Stimulated activated naive CD8-positive, alpha-beta T cell treated with anti-CD3 and anti-CD28 coated beads, Interleukin-15, Interleukin-2, amounts not matched to agents 100 U/mL and 50 U/mL, for 24 hours (primary cell): ENCODE measurements at places on chromosomes 12 and 14.

DNA sequence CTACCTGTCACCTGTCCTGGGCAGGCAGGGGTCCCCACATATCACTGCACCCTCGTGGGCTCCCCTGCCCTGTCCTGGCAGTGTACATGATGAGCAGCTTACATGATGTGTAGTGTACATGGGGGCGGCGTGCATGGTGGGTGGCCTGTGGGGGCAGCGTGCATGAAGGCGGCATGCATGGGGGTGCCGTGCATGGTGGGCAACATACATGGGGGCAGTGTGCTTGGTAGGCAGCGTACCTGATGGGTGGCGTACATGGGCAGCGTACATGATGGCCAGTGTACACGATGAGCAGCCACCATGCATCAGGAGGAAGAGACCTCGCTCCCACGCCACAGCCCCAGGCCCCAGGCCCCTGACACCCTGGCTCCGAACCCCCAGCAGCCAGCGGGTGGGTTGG, 266.3 kb downstream of the CACNA1C start:
- DNase-seq, result no peak

DNA sequence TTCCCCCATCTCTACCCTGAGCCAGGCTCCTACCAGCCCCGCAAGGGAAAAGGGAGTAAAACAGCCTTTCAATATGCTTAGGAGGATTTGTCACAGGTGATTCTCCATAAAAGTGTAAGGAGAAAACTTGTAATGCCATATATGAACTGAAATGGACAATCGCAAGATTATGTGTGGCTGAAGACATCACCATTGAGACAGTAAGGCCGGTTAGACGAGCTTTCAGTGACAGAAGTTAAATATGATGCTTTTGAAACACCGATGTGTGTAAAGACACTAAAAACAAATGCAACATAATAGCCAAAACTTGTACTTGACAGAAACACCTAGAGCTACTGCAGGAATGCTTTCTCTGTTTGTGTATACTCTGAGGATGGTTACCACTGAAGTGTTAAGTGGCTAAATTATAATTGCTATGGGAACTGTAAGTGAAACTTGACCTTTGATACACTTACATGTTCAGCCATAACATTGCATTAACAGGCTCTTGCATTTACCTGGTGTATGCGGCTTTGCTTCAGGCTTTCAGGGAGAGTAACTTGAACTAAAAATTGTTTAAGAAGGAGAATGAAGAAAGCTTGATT, 42.3 kb downstream of the FAR2 start:
- no peak for DNase-seq

GRCh38 chr12:95413576-95413975, 60.4 kb upstream of the METAP2 start:
- DNase-seq, result no peak

DNA sequence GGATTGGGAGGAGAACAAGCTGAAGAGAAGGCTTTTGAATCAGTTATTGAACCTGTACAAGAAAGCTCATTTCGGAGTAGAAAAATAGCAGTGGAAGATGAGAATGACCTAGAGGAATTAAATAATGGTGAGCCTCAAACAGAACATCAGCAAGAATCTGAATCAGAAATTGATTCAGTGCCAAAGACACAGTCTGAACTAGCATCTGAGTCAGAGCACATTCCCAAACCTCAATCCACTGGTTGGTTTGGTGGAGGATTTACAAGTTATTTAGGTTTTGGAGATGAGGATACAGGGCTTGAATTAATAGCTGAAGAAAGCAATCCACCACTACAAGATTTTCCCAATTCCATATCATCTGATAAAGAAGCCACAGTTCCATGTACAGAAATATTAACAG, 13.5 kb downstream of the MIA2 start:
- DNase-seq, result no peak

- no peak for DNase-seq
These were observed 80.1 kb downstream of the IRF2BPL start for GRCh38 chr14:76948213-76948947.

DNA sequence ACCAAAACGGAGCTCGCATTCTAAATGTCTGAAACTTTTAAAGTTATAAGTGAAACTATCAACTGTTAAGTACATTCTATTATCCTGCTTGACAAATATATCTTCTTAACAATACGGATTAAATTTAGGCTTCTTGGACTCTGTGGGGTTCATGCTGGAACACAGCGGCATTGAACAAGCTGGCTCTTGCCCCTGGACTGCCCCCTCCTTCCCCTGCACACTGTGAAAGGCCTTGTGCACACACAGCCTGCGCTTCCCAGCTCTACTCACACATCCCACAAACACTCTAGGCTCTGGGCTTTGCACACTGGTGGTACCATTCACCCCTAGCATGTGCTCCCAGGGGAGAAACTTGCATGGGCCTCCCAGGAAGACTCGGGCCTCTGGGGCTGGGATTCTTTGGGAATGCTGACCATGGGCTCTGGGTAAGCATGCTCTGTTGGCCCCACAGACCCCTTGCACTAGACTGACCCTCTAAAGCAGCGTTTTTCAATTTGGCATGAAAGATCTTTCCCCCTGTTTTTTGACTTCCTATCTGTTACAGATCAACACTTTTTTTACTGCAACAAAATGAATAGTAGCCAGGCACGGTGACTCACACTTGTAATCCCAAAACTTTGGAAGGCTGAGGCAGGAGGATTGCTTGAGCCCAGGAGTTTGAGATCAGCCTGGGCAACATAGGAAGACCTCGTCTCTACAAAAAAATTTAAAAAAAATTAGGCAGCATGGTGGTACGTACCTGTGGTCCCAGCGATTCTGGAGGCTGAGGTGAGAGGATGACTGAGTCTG, 96.2 kb upstream of the CPM start:
- DNase-seq, result no peak

GRCh38 chr12:118714051-118714460, 267.3 kb upstream of the SRRM4 start:
- peak; percentile 32 for DNase-seq

DNA sequence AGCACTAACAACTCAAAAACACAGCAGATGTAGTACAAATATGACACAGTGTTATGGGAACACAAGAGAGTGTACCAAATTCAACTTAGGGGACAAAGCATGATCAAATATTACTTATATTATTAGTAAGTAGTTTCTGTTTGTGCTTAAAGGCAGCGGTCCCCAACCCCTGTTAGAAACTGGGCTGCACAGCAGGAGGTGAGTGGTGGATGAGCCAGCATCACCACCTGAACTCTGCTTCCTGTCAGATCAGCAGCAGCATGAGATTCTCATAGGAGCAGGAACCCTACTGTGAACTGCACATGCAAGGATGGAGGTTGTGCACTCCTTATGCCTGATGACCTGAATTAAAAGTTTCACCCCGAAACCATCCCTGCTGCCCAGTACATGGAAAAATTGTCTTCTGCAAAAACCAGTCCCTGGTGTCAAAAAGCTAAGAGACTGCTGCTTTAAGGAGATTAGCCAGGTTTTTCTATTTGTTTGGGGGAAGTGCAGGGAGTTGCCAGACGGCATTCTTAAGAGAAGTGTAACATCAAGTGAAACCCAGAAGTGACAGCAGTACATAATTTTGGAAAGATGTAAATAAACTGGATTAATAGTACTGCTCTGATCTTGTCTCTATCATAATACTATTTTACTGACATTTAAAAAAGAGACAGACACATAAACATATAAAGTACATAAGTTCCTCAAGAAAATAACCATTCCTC, 26.7 kb downstream of the GTF2A1 start:
- DNase-seq, result no peak

GRCh38 chr12:55619354-55620138, 17.1 kb upstream of the OR10P1 start:
- peak; percentile 29 for DNase-seq

DNA sequence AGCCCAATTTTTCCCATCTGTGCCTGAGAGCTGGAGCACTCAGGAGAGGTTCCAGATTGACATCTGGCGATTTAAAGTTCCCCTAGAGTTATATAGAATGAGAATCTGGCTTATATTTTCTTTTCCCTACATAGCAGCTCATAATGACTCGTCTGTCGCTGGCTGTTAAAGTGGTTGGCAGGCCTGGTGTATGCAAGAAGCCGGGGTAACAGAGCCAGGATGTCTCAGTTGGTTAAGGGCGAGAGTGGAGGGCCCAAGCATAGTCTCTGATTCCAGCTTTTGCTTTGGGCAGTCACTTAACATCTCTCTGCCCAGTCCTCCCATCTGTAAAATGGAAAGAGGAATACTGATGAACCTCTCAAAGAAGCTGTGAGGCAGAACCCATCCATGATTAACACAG, 751.6 kb downstream of the NOVA1 start:
- no peak for DNase-seq

- DNase-seq, result peak; percentile 40
These were observed 124.4 kb downstream of the RAD51B start for GRCh38 chr14:67943947-67944346.

DNA sequence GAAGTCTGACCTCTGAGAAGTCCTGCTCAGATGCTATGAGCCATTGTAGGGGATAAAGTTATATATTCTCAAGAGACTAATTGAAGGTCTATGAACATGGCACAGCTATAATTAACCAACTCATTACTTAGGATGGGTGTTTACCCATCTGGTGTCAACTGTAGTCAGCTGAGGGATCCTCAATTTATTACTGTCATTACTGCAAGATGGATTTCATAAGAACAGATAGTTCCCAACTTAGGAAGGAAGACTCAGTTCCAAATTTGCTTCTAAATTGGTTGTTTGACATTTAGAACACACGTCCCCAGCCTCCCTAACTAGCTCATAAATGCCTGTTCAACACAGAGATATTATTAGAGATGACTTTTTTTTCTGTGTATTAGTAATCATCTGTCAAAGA, 81.4 kb downstream of the FRMD6 start:
- no peak for DNase-seq

- DNase-seq, result no peak
These were observed 7.1 kb upstream of the PRPH start for GRCh38 chr12:49287876-49288275.

GRCh38 chr12:91180582-91181395, 1.8 kb downstream of the DCN start:
- no peak for DNase-seq

- DNase-seq, result no peak
These were observed 69.6 kb downstream of the OTOGL start for GRCh38 chr12:80168936-80169335.

- no peak for DNase-seq
These were observed 69.3 kb downstream of the PPFIBP1 start for GRCh38 chr12:27593266-27593665.

DNA sequence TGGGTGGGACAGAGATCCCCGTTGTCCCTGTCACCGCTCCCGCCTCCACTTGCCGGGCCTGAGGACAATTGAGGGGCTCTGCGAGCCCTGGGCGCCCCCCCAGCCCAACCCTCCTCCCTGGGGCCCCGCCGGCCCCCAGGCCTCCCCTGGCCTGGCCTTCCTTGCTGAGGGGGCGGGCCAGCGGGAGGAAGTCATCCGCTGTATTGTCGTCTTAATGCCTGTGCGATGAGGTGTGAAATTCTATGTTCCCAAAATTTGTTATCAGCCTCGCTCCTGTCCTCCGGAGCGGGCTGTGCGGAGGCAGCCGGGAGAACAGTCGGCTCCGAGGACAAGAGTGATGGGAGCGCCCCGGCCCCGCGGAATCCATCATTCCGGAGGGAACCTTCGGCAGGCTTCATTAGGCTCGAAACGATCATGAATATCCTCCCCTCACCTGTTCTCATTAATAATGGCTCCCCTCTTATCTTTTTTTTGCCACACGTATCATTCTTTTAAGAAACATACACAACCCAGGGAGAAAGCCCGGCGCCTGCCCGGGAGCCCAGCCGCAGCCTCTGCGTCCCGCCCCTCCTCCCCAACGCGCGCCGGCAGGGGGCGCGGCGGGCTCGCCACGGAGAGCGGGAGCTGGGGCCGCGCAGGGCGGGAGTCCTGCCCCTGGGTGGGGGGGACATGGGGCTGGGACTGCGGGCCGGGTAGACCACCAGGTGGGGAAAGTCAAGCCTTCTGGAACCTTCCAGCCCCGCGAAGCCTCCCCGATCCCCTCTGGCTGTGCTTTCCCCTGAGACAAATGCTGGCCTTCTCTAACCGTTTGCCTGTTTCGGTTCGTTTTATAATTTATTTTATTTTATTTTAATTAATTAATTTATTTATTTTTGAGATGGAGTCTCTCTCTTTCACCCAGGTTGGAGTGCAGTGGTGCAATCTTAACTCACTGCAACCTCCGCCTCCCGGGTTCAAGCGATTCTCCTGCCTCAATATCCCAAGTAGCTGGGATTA, 17.1 kb upstream of the DLK1 start:
- DNase-seq, result no peak

DNA sequence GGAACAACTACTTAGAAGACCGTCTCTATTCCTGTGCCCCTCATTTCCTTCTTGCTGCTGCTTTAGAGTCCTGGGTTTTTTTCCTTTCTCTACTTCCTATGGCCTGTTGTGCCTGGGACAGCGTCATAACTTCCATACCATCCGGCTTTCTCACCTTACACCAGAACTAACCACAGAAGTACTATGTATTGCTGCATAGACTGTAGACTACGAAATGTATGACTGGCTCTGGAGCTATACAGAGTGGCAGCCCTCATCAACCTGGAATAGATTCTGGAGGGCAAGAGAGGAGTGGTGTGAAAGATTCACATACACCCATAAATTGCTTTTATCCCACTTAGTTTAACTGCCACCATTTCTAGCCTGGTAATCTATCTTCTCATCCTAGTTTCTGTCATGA, 16.9 kb upstream of the SRP54 start:
- no peak for DNase-seq

DNA sequence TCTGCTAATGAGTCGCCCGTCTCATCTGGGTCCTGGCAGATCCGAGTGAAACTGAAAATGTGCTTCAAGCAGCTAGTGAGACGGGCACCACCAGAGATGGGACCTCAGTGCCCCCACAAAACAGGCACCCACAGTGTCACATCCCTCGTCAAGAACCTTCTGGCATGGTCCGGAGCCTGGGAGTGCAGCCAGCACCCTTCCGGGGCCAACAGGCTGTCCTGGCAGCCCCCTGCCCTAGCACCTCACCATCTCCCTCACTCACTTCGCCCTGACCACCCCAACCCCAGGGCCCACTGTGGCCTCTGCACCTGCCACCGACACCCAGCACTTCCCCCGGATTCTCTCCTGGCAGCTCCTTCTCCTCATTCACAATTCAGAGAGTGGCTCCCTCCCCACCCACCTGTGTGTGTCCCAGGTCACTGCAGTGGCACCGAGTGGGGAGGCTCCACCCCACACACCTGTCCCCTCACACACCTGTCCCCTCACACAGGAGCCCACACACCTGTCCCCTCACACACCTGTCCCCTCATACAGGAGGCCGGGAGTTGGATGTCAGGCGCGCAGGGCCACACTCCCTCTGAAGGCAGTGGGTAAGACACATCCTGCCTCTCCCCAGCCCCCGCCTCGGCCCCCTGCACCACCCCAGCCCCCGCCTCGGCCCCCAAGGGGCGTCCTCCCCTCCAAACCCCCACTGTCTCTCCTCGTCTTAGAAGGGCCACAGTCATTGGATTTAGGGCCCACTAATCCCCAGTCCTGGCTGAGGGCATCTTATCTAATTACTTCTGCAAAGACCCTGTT, 7.9 kb downstream of the GALNT9 start:
- DNase-seq, result no peak

DNA sequence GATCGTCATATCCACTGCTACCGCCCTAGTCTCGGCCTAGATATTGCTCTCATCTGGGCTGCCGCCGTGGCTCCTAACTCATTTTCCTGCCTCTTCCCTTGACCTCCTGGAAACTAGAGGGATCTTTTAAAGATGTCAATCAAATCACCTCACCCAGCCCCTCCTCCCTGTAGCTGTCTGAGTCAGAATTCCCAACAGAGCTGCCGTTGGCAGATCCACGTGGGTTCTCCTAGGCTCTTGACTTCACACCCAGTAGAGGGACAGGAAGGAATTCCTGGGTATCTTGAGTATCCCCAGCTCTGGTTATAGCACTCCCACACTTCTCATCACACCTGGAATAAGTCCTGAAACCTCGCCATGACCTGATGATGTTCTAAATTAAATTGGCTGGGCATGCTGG, 11.9 kb downstream of the TGFB3 start:
- DNase-seq, result no peak

GRCh38 chr12:59733200-59733599, 137.4 kb downstream of the SLC16A7 start:
- no peak for DNase-seq
